ENCODE measurements at places on chromosomes 13 and 19.

DNA sequence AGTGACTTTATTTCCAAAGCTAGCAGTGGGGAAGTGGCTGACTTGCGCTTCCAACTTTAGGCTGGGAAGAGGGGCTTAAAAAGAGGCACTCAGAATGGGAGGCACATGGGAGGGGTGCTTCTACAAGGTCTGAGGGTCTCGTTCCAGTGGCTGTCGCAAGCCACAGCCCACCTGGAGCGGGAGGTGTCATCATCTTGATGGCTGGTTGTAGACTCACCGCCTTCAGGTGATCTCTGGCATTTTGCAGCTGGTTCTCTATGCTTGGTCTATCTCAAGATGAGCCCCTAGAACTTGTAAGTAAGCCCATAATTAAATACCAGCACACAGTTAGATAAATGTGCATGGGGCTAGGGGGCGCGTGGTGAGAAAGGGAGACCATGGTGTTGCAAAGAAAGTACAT is 9.2 kb downstream of the TEX29 start:
- DNase-seq: no peak

DNA sequence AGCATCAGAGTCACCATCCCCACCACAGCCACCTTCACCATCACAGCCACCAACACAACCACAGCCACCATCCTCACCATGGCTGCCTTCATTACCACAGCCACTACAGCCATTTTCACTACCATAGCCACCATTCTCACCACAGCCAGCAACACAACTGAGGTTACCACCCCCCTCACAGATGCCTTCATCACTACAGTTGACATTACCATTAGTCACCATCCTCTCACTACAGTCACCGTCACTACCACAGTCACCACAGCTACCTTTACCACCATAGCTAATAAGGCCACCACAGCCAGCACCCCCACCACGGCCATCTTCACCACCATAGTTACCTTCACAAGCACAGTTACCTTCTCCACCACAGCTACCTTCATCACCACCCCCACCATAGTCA is 269.6 kb downstream of the DNAJC15 start:
- no peak for DNase-seq

DNA sequence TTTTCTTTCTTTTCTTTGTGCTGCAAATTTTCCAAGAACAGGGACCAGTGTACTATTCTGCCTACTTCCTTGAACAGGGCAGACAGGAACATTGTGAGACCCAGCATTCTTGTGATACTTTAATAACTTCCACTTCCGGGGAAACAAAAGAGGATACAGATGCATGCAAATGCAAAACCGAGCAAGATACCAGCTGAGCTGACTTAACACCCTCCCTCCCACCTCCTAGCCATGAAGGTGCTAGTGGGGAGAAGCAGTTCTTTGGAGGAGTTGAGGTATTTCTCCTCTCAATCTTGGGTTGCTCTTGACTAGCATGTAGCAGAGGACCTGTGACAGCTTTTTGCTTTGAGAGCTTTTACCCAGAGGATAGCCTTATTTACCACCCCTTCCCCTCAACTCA is 111.2 kb downstream of the KLF5 start:
- DNase-seq: no peak

DNA sequence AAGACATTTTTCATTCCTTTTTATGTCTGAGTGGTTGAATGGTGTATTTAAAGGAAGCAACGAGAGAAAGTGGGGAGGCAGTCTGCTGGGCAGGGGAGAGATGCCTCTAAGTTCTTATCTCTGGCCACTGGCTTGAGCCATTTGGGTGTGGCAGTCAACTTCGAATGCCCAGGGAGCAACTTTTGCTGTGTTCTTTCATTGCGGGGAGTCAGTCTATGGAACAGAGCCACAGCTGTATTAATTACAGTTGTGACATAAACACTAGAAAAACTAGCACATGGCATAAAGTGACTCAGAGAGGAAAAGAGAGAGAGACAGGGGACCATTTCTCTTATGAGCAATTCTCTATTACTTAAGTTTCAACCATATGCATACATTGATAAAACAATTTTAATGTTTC is 40.4 kb upstream of the PDCD5 start:
- DNase-seq: no peak

GRCh38 chr19:49591731-49592485 is 926 bp downstream of the PRR12 start:
- DNase-seq: peak; percentile 24

DNA sequence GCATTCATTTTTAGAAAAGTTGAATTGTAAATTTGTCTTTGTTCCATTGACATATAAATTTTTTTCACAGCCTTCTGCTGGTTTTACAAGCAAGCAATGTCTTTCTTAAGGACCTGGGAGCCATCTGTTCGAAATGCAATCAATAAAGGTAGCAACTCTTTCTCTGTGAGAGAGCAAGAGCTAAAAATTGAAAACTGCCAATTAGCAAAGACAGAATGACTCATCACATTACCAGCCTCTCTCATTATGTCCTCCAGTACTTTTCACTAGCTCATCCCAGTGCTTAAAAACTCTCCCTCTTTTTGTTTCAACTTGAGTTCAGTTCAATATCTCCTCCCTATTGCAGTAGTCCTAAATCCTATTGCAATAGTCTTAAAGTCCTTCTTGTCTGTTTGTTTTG is 760.7 kb upstream of the SLITRK6 start:
- DNase-seq: no peak

DNA sequence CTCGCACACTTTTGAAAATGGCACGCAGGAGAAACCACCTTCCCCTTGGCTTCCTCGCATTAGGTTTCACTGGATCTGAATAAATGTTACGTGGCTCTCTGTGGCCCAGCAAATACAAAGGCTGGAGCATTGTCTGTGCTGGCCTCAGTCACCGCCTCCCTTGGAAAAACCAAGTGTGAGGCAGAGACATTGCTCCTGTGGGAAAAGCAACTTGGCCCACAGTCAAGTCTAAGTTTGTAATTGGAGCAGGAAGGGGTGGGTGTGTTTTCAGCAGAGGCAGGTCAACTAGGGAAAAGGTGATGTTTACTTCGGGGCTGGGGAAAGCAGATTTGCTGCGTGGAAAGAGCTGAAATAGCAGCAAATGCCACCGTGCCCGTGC is 101.6 kb downstream of the IRS2 start:
- peak; percentile 56 for DNase-seq

- no peak for DNase-seq
These were observed 343.5 kb downstream of the GPC5 start for GRCh38 chr13:91741925-91742324.

DNA sequence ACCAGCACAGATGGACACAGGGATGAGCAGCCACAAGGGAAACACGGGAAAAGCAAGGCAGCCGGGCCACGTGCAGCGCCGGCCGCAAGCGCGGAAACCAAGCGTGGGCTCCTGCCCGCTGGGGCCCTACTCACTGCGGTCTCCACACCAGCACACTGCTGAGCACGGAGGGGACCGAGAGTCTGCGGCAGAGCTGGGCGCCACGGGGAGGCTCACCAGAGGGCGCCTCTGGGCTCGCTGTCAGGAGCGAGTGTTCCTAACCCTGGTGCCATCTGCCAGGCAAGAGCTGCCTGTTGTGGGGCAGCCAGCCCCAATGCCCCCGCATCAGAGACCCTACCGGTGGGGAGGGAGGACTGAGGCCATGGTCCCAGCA is 26.5 kb downstream of the MPND start:
- peak; percentile 14 for DNase-seq

GRCh38 chr19:13083627-13084026 is 19.0 kb downstream of the LYL1 start:
- DNase-seq: peak; percentile 50

DNA sequence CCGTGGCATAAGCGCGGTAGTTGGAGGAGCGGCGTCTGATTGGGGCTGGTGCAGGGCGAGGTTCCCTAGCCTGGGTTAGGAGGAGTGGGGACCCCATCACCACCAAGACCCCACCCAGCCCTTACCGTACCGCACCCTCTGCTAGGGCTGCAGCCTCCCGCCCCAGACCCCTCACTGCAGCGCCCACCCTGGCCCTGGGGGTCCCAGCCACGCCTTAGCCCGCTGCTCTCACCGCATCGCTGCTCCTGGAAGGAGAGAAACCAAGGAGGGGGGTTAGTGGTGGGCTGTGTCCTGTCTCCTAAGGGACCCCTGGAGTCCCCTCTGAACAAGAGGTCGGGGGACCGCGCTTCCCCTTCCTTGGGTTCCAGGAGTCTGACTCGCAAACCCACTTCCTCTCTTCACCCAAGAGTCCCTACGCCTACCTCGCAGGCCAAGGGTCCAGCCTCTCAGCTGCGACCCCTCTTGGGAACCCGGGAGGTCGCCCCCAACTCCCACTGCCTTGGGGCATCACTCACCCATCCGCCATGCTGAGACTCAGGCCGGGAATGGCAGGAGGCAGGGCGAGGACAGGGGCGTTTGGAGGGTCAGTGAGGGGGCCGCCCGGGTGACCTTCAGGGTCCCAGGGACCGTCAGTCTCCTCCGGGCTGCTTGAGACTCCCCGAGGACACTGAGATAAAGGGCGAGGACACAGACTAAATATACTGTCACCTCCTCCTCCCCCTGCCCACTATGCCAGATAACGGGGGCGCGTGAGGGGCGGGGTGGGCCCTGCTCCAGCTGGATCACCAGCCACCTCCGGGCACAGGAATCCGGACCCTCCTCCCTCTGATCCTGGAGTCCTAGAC is at the start of gene TNNI3:
Gene TNNI3, minus strand, starts transcription at position 669 of the 845 bp plus-strand sequence. Its CDS starts 143 bp downstream, at position 526.
- DNase-seq: no peak

- DNase-seq: no peak
These were observed 64.5 kb upstream of the SCEL start for GRCh38 chr13:77470986-77471385.

DNA sequence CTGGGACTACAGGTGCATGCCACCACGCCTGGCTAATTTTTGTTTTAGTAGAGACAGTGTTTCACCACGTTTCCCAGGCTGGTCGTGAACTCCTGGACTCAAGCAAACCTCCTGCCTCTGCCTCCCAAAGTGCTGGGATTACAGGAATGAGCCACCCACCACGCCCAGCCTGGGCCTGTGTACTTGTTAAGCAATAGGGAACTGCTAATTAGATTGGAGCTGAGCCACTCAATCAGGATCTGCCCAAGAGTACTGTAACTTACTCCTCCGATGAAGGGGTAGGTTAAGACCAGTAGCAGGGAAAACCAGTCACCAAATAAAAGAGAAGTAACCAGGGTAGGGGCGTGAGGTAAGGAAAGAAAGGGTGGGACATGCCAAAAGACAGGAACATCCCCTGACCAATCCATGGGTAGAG is 2.3 kb downstream of the DDX39A start:
- no peak for DNase-seq

DNA sequence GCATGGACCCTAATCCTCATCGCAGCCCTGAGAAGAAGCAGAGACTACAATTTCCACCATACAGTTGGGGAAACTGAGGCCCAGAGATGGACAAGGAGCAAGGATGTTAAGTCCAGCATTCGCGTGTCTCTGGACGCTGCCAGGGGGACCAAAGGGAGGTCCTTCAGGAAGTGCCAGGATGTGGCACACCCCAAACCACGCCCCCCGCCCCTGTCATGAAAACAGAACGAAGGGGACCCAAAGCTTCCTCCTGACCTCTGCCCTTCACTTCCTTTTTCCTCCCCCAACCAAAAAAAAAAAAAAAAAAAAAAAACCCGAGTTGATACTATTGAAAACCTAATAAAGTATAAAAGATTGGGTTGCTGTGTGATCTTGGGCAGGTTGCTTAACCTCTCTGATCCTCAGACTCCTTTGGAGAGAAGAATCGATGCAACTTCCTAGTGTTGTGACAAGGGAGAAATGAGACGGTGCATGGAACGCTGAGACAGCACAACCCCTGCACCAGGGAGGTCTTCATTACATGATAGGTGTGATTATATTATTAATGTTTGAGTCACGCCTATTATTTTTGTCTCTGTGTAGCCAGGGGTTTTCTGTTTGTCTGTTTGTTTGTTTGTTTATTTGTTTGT is 2.7 kb upstream of the ZBTB7A start:
- no peak for DNase-seq

GRCh38 chr19:7638802-7639465 is 2.0 kb downstream of the STXBP2 start:
- DNase-seq: no peak

GRCh38 chr19:55146078-55146704 is 2.8 kb downstream of the TNNT1 start:
- peak; percentile 45 for DNase-seq

- no peak for DNase-seq
These were observed 9.8 kb upstream of the CXCL17 start for GRCh38 chr19:42452590-42452989.

- DNase-seq: no peak
These were observed 2.2 kb downstream of the CD70 start for GRCh38 chr19:6588508-6589345.

GRCh38 chr19:35098413-35099049 is 17.1 kb upstream of the FXYD3 start:
- DNase-seq: peak; percentile 10

DNA sequence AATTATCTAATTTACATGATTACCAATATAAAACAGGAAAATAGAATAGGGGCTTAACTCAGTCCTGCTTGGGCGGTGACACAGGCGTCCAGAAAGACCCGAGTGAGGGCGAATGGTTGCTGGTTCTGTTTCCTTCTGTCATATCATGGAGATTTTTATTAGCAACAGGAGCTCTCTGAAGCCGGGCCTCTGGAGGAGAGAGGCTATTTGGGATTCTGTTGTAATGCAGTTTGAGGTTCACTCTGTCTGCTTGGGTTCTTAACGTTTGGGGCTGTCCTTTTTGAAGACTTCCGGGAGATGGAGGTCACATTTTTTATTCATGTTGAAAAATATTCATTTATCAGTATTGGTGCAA is 115.7 kb upstream of the ZNF536 start:
- DNase-seq: no peak

- DNase-seq: no peak
These were observed 258.7 kb upstream of the GPC6 start for GRCh38 chr13:92967923-92968322.

GRCh38 chr13:21395953-21396352 is 63.1 kb downstream of the ZDHHC20 start:
- DNase-seq: no peak

DNA sequence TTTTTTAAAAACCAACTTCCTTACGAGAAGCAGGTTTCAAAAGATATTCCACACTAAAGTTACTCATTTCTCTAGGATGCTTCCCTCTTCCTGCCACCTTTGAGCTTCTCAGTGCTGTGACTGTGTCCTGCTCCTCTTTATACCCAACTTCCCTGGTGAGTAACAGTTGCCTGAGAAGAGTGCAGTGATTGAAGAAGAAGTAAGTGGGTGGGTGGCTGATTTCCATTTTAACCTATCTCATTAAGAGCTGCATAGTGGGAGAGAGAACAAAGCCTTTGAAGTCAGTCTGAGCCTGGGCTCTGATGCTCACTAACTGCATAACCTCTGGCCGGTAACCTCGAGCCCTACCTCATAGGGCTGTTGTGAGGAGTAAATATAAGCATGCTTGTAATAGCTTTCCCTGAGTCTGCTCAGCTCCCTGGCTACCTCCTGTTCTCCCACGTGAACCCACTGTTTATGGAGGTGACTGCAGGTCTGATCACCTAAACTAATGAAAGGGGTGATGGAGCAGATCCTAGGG is 977.3 kb downstream of the UQCRFS1 start:
- DNase-seq: no peak

DNA sequence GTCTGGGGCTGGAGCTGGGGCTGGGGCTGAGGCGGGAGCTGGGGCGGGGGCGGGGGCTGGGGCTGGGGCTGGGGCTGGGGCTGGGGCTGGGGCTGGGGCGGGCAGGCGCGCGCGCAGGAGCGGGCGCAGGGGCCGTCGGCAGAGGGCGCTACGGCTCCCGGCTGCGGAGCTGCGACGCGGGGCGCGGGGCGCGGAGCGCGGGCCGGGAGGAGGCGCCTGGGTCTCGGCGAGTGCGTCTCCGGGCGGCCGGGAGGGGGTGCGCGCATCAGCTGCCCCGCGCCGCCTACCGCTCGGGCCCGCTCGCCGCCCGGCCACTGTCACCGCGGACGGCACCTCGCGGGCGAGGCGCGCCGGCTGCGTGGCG is 422 bp upstream of the MTUS2 start:
- DNase-seq: peak; percentile 2

GRCh38 chr19:30535011-30535410 is 162.8 kb downstream of the ZNF536 start:
- DNase-seq: no peak

All from DMS79 treated with DMSO at 0.1 percent for 48 hours (cell line).